ENCODE measurements at places on chromosomes 3 and 15.
A peak's percentile ranks its signal among the peaks of the same experiment; 100 is the strongest.

- no peak for DNase-seq
Observed at GRCh38 chr3:48143567-48143966, 44.6 kb downstream of the CDC25A start.

DNA sequence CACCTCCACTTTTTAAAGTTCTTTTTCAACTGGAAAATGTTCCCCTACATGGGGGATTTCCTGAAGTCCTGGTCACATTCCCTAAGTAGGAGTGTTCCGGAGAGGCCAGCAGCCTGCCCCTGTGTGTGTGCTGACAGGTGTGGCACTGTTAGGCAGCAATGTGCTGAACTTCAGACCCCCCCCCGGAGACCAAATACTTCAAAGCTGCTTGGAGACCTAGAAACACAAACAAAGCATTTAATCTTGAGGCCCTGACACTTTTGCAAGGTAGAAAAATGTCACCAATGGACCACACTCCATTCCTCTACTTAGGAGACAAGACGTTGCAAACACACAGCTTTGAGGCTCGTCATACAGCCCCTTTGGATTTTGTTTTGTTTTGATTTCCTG is 259.6 kb upstream of the CTNNB1 start:
- DNase-seq, result no peak

- no peak for DNase-seq
Observed at GRCh38 chr3:135440746-135441145, 524.8 kb upstream of the PPP2R3A start.

GRCh38 chr3:47899495-47900108 is 96.7 kb downstream of the DHX30 start:
- no peak for DNase-seq

DNA sequence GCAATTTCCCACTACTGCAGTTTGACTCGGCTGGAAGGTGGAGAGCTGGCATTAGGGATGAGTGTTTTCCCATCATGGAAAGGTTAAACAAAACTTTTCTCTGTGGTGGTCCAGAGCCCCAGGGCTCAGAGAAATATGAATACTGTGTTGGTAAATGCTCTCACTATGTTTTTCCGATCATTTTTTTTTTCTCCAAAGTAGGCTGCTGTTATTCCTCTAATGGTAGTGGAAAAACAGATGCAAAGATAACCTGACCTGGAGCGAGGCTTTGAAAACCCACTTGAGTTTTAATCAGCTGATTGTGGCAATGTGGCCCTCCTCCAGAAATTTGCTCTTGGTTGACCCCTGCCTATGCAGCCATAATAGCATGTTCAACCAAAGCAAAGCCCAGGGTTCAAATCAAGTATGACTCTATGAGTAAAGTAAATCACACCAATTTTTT is 320.8 kb upstream of the CTNNB1 start:
- no peak for DNase-seq

DNA sequence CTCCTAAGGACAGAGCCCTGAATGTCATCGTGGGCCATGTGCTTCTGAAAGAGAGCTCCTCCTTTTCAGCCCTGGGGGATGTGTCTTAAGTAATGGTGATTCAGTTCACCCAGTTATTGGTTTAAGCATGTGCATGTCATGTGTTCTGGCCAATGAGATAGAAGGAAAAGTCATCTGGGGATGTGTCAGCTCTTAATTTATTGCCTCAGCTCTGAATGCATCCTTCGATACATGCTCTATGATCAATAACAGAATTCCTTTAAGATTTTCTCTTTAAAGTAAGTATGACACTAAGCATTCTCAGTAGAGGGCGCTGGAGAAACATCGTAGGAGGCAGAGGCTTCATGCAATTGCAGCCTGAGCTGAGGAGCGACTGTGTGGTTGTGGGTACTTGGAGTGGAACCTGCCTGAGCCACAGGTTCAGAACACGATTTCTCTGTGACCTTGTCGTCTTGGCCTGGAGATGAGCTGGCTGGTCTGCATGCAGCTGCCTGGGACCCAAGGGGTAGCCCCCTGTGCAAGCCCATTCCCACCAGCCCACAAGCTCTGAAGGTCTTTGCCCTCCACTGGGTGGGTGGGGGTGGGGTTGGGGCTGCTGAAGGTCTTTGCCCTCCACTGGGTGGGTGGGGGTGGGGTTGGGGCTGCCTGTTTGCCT is 69.5 kb downstream of the C3orf38 start:
- peak; percentile 59 for DNase-seq

DNA sequence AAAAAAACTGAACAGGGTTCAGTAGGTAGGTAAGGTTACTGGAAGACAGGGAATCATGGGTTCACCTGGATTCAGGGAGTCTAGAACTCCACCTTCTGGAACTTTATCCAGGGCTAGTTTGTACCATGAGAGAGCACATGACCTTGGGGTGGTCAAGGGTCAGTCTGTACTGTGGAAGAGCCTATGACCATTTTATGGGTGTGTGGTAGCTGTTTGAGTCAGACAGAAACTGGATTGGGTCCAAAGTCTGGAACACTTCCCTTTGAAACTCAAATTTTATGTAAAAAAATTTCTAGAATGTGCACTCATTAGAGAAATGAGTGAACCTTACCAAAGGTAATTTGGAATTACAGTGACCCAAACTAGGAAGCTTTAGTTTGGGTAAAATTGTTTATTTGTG is 486.0 kb upstream of the AGTR1 start:
- no peak for DNase-seq

- DNase-seq, result no peak
Observed at GRCh38 chr3:172256101-172256734, 192.0 kb downstream of the GHSR start.

DNA sequence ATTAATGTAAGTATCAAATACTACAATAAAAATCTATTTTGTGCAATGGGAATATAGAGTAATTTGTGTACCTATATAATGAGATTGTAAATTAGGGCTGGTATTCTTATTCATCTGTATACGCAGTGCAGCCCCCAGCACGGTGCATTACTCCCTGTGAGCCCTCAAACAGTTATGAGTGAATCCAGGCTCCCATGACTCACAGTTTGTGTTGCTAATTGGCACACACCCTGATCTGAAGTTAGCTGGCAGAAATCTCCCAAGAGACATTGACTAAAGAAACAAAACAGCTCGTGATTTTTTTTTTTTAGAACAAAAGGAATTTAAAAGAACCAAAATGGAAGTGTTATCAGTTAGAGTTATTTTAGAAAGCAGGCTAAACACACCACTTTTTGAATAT is 15.7 kb downstream of the GK5 start:
- no peak for DNase-seq

DNA sequence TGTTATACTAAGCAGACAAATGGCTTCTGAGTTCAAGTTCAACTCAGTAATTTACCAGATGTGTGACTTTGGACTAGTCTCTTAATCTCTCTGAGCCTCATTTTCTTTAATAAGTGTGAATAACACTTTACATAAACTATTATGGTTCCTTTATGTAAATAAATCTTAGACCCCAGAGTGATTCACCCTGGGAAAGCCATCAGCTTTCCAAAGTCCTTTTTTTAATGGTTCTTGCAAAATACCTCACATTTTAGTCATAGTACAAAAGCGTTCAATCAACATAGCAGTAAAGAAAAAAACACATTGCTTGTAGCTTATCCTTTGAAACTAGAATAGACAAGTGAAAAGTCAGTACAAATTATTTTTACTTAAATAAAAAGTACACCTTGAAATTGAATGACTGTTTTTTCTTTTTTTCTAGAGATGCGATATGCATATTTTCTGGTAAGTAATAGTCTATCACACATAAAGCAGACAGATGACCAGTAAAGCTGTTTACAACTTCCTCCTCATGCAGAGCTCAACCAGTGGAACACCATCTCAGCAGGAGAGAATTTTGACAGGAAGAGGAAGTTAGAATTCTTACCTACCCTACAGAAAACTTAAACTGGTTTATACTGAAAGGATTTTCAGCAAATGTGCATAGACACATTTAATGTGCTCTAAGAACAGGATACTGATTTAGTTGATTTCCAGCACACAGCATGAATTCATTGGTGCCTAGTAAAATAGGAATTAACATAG is 123.0 kb upstream of the AGBL1 start:
- no peak for DNase-seq

- DNase-seq, result no peak
Observed at GRCh38 chr15:98844261-98844660, 163.3 kb downstream of the PGPEP1L start.

DNA sequence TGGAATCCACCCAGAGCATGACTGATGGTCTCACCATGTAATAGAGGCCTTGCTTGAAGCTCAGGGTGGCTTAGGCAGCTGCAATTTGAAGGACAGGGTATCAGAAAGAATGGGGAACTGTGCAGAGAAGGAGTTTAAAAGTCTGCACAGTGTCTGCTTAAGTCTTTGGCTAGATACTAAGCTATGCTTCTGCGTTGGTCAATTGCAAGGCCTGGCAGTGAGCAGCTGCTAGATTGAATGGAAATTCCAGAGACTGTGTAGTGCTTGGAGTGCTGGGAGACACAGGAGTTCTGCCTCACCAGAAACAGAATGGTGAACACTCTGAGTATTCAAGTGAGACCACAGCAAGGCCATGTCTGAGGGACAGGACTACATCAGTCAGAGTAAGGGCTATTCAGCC is 17.3 kb upstream of the ATP10A start:
- DNase-seq, result no peak

- DNase-seq, result no peak
Observed at GRCh38 chr3:167116120-167116922, 263.8 kb downstream of the ZBBX start.

DNA sequence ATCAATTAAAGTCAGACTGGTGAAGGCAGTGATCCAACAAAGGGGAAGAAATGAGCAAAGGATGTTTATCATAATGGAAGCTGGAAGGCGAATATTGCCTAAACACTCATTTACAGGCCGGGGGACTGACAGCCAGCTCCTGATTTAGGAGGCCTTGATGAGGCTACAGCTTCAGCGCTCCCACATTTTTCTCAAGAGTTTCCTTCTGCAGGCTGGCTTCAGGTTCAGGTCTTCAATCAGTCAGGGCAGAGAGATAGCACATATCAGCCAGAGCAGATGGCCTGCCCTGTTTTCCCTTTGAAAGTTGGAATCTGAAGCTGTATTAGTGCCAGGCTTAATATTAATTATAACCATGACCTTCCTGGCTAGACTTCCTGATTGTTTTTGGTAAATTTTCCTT is 218.9 kb downstream of the SV2B start:
- no peak for DNase-seq

DNA sequence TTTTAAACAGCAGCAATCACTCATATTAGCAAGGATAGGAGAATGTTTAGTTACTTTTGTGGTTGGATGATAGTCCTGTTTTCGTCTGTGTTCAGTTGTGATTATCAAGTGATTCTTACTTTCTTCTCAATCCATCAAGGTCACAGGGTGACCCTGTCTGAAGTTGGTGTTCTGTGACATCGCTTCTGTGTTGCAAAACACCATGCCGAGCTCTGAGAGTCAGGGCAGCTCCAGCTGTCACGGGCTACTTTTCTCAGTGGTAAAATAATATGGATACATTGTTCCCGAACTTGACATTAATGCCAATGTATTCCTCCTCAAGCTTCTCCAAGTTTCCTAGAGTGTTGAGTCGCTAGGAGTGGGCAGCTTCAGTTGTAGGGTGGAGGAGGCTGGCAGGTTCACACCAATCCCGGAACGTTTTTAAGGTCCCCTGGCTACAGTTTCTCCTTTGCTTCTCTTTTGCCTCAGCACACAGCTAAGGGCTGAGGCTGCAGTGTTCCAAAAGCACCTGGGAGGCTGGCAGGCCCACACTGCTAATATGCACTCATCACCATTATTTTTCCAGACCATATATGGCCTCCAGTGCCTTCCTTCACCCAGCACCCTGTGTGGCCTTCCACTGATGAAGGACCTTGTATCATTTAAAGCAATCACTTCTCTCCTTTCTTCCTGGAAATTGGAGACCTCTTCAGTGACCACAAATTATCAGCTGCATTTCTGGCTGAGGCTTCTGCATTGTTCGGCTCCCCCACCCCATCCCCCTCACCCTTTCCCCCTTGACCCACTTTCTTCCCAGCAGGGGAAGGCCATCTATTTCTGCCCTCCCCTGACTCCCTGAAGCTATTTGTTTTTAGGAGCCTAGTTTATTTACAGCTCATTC is 25.8 kb downstream of the COLQ start:
- no peak for DNase-seq

- DNase-seq, result no peak
Observed at GRCh38 chr15:39269821-39270220, 311.1 kb upstream of the THBS1 start.

DNA sequence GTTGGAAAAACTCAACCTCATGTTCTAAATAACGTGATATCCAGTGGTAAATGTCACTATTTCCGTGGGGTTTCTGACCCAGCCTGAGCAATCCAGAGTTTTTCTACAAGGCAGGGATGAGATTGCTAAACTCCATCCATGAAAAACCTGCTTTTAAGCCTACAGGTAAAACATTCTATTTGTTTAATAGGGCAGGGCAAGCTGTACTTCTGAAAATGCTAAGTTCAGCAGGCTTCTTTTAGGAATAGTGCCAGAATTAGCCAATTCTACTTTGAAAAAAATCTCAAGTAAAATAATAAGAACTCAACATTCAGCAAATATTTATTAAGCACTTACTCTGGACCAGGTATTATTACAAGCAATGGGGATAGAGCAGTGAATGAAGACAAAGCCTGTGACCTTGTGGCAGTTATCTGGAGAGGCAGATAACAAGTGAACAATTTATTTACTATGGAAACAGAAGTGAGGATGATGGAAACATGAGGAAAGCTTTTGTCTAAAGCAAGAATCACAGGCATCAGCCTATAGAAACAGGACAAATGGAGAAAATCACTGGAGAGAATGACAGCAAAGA is 13.3 kb downstream of the RPSA start:
- no peak for DNase-seq

DNA sequence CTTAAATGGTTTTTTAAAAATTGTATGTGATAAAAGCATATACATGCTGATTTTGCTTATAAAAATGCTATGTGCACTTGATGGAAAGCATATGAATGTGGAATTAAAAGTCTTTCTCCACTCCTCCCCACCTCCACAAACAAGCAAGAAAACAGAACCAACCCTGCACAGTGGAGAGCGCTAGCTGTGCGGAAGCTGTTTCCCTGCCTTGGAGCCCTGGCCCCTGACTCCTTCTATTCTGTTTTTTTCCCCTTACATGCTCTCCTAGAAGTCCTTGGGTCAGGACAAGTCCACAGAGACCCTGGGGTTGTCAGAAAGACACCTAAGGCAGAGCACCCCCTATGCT is 64.2 kb downstream of the BOC start:
- no peak for DNase-seq
